ENCODE measurements at places on chromosomes 3 and 15. TPM values are rescaled to one million over a fixed set of nuclear protein-coding genes. Genes with fewer than 3 reads are reported as not detected.

- DNase-seq, result peak; percentile 98
Observed at GRCh38 chr3:23685541-23686258, 120.1 kb upstream of the UBE2E1 start.

GRCh38 chr3:10008588-10009344 is 17.5 kb upstream of the FANCD2 start:
- peak; percentile 30 for DNase-seq

The KNG1 gene
- total RNA-seq, result not detected

DNA sequence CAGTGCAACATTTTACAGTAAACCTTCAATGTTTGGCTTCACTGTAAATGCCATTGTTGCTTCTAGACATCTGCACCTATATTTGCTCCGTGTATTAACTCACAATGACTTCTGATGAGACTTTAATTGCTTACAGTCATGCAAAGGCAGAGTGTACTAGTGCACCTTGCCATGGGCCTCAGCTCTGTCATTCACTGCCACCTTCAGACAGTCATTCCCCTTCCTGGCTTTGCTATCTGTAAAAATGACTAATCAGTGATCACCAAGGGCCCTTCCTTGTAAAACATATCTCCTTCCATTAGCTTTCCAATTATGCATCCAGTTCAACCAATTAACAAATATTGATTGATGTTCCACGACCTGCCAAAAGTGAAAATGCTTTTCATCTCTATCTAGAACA is 120.3 kb downstream of the ARRDC4 start:
- DNase-seq, result no peak

DNA sequence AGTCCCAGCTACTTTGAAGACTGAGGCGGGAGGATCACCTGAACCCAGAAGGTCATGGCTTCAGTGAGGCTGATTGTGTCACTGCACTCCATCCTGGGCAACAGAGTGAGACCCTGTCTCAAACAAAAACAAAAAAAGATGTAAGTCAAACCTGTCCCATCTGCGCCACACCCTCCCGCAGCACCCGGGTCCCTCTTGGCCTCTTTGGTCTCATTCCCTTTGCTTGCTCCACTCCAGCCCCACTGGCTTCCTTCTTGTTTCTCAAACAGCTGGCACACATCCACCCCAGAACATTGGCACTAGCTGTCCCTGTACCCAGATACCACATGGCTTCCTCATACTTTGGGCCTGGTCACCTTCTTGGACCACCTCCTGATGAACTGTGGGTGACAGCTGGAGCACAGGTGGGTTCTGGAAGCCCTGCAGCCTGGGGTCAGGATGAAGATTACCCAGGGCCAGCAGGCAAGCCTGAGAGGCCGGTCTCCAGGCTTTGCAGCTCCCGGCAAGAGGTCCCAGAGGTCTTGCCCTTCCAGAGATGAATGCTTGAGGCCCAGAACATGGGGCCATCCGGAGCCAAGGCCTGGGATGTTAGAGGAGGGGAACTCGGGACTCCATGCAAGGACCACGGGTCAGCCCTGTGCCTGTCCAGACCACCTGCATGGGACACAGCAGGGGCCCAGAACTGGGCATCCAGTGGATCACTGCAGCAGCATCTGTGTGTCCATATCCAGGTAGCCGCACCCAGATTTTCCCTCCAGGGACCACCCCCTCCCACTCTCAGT is 10.9 kb upstream of the GATA2 start:
- DNase-seq, result no peak

DNA sequence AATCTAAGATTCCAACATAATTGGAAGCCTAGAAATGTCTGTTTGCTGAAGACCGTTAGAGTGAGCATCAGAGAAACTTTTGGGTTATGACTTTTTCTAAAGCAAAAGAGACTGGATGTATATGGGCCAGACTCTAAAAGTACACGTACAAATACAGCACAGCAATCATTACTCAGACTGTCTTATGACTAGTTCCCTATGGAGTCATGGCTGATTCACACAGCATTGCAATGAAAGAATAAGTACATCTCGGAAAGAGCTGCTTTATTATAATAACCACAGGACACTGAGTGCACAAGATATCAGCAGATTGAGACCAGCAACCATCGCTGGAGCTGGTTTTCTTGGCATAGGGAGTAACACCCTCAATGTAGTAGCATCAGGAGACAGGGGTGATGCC is 618.6 kb downstream of the NLGN1 start:
- DNase-seq, result peak; percentile 88

- DNase-seq, result no peak
Observed at GRCh38 chr3:112539825-112540650, 21.7 kb downstream of the ATG3 start.

GRCh38 chr3:50251220-50251619 is 15.2 kb downstream of the GNAI2 start:
- peak; percentile 93 for DNase-seq

DNA sequence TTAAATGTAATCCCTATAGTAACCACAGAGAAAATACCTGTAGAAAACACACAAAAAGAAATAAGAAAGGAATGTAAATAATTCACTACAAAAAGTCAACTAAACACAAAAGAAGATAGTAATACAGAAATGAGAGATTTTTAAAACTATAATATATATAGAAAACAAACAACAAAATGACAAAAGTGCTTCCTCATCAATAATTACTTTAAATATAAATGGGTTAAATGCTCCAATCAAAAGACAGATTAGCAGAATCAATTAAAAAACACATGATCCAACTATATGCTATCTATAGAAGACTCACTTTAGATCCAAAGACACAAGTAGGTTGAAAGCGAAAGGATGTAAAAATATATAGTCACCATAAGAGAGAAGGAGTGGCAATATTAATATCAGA is 45.8 kb downstream of the FRMD5 start:
- DNase-seq, result no peak

The ARHGEF26 gene
- 1.7 TPM for total RNA-seq

DNA sequence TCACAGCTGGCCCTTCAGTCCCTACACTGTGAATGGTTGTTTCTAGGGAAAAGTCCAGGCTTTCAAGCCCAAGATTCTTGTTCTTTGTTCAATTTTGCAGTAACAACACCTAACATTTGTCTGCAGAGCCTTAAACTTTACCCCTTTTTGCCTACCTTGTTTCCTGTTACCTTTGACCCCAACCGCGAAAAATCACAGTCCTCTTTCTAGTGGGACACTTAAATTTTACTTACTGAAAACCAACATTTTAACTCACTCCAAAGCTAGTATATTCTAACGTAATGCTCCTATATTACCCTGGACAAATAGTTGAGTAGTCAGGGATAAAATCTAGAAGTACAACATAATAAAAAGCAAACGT is 649 bp upstream of the PIK3CB start:
- no peak for DNase-seq

DNA sequence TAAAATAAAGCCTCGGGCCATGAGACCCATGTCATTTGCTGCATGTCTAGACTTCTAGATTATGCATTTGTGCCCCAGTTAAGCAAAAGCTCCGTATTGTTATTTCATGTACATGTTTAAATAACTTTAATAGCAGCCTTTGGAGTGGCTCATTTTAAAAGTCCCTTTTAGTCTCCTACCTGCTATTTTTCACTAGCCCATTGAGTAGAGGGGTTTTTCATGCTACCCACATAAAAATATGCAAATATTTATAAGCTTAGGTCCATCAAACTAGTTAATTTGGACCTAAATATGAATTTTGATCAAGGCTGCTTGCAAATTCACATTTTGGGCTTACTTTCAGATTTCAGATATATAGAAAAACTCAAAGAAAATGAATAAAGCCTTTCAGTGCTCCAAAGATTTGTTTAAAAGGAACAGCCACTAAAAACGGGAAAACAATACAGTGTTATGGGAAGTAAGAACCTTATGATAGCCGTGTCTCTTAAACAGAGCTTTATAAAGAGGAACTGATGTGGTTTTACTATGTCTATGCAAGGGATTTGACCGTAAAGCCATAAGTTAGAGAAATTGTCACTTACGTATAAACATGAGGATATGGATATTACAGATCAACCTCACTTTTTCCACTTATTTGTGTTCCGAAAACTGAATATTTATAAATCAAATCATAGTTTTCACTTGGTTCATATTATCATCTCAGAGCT is 30.0 kb downstream of the FILIP1L start:
- no peak for DNase-seq

The RAB6B gene
- 60.5 TPM for total RNA-seq

GRCh38 chr3:81468391-81468790 is 293.1 kb downstream of the GBE1 start:
- DNase-seq, result no peak

The GOLGA8S gene
- 0.14 TPM for total RNA-seq

DNA sequence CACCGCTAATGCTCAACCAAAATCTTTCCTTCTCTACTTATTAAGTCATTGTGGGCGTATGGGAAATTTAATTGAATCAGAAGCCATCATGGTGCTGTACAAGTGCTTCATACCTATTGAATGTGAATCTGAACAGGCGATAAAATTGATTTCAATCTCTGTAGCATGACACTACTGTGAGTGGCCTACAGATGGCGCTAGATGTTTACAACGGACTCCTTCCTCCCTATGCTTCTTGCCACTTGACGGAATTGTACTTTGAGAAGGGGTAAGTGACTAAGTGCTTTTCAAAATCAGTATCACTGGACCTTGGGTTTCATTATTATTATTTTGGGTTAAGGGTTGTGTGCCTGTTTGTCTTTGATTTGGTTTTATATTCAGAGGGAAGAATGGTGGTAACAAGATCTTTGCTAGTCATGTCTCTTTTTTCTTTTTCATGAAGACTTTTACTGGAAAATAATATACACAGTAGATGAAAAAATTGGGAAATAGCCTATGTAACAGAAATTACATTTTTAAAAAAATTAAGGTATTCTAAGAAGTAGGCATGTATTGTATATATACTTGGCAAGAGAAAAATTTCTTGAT is 35.4 kb downstream of the ACP3 start:
- peak; percentile 49 for DNase-seq

DNA sequence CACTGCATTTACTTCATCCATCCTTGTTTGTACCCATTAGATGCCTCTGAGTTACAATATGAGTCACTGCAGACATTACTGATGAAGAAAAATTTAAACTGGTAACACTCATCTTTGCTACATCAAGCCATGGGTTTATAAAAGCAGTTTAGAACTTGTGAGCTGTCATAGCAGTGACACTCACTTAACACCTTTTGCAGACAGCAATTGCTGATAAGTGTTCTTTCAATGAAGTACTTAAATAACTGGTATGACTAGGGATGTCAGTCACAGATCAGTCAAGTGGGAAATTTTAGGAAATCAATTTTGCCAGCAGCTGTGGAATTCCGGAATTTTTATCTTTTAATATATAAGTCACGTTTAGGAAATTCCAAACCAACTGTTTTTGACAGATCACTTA is 643.0 kb downstream of the TBL1XR1 start:
- no peak for DNase-seq

The ECE2 gene
- total RNA-seq, result not detected

The CPEB1 gene
- 18.5 TPM for total RNA-seq

DNA sequence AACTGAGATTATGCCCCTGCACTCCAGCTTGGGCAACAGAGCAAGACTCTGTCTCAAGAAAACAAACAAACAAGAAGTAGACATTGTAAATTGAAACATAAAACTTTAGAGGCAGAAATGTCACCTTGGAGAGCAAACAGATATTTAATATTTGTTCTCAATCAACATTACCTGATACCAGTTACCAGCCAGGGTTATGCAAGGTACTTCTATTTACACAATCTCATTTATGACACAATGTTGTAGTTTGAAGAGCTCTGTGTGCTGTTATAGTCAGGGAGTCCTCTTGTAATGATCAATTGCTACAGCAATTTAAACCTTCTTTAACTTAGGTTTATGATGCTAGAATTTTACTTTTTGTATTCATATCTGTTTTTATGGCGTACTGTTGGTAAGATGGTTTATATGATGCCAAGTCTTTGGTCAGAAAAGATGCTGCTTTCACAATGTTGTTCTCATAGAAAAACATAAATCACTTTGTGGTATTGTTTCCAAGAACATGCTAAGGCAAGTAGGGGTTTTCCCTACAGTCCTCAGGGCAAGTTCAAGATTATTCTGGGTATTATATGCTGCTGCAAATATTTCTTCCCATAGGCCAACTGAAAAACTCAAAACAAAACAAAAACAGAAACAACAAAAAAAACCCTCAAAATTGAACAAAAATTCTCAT is 173.5 kb downstream of the TNIK start:
- peak; percentile 53 for DNase-seq

The USP13 gene
- total RNA-seq, result 7.4 TPM

The SSUH2 gene
- total RNA-seq, result not detected

The CFAP20DC gene
- 0.57 TPM for total RNA-seq

GRCh38 chr3:32078085-32078634 is 28.3 kb upstream of the GPD1L start:
- no peak for DNase-seq

DNA sequence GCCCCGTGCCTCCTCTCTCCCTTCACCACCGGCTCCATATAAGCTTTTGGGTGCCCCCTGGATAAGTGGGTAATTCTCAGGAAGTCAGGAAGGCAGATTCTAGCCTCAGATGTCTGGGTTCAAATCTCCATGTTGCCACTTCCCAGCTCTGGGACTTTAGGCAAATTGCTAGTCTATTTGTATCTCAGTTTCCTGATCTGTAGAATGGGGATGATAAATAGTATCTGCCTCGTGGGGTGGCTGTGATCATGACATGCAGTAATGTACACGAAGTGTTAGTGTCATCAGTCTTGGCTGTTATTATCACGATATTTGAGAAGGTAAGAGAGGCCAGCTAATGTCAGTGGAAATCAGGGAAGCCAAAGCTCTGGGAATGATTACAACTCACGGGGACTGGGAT is 43.3 kb downstream of the MUC4 start:
- DNase-seq, result no peak

DNA sequence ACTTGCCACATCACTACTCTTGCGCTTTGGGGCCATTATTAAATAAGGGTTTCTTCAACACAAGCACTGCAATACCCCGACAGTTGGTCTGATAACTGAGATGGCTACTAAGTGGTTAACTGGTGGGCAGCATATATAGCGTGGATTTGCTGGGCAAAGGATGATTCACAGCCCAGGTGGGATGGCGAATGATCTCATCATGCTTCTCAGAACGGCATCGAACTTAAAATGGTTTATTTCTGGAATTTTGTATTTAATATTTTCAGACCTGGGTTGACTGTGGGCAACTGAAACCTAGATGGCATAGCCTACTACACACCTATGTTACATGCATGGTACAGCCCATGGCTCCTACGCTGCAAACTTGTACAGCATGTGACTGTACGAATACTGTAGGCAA is 26.8 kb upstream of the TKT start:
- no peak for DNase-seq

The KLHL40 gene
- not detected for total RNA-seq

The POPDC2 gene
- 2.1 TPM for total RNA-seq

- no peak for DNase-seq
Observed at GRCh38 chr3:126994661-126995245, 11.8 kb downstream of the PLXNA1 start.

The NPAP1 gene
- not detected for total RNA-seq

DNA sequence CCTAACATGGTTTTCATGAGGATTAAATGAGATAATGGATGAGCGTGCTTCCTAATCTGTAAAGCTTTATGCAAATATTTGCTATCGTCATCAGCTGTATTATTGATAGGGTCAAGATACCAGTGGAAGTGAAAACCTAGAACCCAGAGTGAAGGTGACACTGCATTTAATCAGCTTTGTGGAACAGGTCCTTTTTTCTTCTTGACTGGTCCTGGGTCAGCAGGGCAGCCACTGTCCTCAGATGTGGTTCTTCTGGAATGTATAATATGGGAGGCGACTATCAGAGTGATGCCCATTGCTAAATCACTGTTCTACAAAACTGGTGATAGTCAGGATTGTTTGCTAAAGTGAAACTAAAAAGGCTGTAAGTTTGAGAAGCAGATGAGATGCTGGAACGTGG is 41.4 kb downstream of the SORD start:
- peak; percentile 32 for DNase-seq

The CADM2 gene
- 1.5 TPM for total RNA-seq

Data from astrocyte (in vitro differentiated cells and primary cell).